ENCODE measurements at places on chromosomes 7 and 10.
A peak's percentile ranks its signal among the peaks of the same experiment; 100 is the strongest.

DNA sequence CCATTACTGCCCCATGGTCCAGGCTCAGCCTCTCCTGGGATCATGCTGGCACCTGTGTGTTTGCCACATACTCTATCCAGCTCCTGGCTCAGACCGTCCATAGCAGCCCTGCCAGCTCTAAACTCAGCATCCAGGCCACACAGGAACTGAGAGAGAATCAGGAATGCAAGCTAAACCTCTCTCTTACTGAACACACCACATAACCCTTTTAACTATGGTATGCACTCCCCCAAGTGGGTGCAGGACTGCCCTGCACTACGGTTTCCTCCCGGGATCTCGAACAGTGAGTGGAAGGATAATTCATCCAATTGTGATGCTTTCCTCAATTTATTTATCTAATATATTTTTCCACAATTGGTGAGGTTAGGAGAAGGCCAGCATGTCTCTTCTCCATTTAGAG, 17.1 kb upstream of the ZNF800 start:
- no peak for DNase-seq

GRCh38 chr7:155373359-155374273, 75.9 kb downstream of the INSIG1 start:
- peak; percentile 58 for DNase-seq

DNA sequence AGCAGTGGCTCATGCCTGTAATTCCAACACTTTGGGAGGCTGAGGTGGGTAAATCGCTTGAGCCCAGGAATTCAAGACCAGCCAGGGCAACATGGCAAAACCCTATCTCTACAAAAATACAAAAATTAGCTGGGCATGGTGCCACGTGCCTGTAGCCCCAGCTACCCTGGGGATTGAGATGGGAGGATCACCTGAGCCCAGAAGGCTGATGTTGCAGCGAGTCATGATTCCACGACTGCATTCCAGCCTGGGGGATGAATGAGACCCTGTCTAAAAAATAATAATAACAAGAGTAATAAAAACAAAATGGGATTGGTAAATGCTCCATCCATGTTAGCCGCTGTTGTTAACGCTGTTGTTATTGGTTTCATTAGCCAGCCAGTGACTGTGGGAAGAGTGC, 1.3 kb upstream of the HKDC1 start:
- no peak for DNase-seq

DNA sequence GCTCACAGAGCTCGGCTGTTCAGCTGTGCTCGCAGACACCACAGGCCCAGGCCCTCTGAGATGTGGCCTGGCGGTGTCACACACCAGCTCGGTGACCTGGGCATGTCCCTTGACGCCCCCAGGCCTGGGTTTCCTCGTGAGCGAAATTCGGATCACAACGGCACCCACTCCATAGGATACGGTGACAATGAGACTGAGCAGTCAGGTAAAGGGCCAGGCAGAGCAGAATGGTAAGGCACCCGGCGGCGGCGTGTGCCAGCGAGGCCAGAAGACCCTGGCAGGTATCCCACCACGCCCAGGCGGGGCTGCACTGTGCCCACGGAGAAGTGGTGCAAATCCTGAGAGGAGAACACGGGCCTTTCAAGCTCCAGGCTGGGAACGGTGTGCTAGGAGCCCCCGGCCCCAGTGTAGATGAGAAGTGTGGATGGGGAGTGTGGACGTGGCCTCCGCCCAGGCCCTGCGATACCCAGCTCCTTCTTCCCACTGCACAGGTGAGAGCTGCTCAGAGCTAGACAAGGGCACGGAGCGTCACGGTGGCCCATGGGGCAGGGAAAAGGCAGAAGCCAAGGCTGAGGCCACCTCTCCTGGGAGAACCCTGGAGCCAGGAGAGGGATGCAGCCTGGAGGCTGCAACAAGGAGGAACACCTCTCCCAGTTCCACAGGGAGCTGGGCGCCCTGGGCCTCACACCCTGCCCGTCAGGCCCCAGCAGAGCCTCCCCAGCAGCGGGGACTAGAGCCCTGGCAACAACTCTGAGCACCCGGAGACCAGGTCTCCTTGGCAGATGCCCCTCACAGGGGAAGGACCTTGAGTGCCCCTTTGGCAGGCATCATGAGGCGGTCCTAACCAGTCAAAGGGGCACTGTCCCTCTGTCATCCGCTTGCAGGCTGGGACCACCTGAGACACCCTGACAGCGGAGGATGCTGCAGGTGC, 219.1 kb downstream of the MAD1L1 start:
- DNase-seq, result no peak

GRCh38 chr7:142957723-142958122, 4.4 kb downstream of the KEL start:
- no peak for DNase-seq

GRCh38 chr7:1665549-1666316, 4.3 kb upstream of the ELFN1 start:
- no peak for DNase-seq

DNA sequence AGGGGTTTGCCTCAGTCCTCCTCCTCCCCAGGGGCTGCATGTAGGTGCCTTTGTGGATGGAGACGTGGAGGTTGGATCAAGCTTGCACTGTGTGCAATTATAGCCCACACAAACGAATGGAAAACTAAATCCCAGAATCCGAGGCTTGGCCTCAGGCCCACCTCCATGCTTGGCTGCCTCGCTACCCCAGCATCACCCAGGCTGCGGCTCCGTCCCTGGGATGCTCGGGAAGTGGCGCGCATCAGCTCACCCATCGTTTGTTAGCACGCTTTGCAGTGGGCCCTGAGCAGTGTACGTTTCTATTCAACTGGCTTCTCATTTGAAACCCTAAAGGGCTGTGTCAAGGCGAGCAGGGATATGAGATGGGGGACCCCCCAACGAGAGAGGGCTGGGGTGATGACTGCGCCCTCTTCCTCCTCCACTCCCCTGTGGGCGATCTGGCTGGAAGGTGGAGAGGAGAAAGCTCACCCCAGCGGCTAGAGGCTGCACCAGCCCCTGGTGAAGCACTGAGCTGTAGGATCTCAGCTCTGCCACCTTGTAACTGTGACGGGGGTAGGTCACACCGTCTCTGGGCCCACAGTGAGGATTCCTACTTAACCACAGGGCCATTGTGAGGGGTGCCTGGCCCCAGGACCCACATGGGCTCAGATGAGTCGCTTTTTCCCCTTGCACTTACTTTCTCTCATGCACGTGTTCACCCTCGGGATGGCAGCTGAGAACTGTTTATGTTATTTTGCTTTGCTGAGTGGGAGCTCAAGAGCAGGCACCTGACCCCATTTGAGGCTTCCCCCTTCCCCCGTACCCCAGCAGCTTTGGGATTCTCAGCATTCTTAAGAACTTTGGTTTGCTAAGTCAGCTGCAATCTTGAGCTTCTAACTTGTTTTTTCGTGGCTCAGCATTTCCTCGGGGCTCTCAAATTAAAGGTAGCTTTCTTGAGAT, 12.7 kb upstream of the BTBD16 start:
- DNase-seq, result peak; percentile 29

- DNase-seq, result no peak
These were observed 130.1 kb upstream of the ZEB1 start for GRCh38 chr10:31188792-31189406.

DNA sequence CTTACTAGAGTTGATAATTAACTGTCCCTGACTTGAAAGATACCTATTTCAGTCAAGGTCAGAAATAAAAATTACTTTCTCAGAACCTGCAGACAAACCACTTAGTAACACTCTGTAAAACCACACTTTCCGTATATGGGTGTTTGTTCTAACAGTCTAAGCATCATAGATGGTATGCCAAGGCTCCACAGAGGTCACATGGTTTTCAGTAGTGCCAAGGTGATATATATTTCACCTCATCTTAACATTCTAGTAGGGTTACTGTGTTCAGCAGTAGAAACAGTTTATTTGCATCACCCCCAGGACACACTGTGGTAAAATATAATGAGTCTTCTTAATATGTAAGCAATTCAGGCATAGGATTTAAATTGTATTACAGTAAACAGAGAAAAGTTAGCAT, 61.5 kb downstream of the KCND2 start:
- DNase-seq, result no peak

- DNase-seq, result no peak
These were observed 67.2 kb downstream of the DLG5 start for GRCh38 chr10:77859200-77859864.

DNA sequence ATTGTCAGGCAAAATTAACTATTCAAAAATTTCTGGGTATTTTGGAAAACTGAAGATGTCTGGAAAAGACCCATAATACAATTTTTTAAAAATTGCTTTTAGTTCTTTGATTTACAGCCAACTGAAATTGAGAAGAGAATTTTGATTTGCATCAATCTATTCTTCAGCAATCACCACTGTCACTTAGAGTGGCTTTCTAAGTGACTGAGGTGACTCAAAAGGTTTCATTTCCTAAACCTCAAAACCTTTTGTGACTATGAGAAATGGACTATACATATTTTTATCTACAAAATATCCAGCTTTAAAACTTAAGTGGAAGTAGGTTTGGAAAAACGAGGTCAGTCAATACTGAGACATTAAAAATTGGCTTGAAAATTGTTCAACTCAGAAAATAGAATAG, 60.0 kb downstream of the ENO4 start:
- DNase-seq, result no peak

GRCh38 chr10:124229201-124229988, 136.0 kb upstream of the CHST15 start:
- DNase-seq, result no peak

DNA sequence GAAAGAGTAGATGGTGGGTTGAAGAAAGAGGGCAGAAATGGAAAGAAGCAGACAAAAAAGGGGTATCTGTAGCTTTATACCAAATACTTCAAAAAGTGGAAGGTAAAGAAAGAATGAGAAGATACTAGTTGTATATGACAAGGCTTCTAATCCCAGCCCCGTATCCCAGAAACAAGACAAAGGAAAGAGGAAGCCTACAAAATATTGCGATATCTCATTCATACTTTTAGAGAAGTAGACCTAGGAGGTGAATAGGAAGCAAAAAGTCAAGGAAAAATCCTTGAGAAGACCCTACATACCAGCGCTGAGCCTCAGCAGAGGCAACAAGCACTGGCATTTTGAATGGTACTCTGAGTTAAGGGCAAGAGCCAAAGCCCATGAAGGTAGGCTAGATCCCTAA, 26.6 kb downstream of the PHTF2 start:
- DNase-seq, result no peak

- DNase-seq, result no peak
These were observed 7.7 kb downstream of the CHAT start for GRCh38 chr10:49621561-49621960.

- DNase-seq, result no peak
These were observed 31.2 kb downstream of the ST7 start for GRCh38 chr7:116984511-116984910.

DNA sequence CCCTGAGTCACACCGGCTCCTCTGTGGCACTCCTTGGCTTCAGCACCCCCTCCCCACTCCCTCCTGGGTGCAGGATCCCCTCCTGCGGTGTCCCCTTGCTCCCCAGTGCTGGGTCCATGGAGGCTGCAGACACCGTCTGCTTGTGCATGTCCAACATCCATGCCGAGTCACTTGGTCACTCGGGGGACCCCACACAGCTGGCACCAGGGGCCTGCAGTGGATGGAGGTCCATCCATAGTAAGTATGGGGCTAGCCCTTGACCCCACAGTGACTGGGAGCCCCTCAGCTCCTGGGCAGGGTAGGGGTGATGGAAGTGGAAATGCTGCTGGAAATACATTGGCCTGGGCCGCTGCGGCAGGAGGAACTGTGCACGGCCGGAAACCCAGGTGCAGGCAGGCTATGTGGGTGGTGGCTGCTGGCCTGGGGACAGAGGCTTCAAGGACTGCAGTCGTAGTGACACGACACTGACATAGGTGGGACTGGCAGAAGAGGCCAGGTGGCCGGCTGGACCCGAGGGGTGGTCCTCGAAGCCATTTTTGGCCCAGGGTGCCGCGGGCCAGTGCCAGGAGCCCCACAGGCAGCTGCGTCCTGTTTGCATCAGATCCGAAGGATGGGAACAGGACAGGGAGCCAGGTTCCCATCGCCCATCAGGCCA, 58.9 kb downstream of the GLRX3 start:
- DNase-seq, result no peak

DNA sequence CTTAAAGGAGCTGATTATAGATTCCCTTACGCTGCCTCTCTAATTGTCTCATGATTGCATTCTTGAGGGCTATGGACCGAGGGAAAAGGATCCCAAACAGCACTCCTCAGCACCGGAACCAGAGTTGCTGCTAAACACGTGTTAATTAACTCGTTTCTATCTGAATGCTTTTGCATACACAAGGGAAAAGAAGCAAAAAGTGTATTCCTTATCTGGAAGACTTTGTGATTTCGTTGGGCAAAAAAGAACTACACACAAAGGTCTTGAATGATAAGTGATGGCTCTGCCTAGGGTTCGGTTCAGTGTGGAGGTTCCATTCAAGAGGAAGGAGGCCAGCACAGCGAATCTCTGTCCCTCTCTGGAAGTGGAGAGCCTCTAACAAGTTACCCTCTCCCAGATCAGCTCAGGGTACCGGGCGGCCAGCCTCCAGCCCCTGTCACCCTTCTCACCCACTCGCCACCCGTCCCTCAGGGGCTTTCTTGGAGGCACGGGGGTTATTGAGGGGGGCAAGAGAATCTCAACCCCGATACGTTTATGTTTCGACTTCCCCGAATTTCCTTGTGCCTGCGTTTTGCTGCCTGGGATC, 515 bp upstream of the SLC4A2 start:
- peak; percentile 78 for DNase-seq

DNA sequence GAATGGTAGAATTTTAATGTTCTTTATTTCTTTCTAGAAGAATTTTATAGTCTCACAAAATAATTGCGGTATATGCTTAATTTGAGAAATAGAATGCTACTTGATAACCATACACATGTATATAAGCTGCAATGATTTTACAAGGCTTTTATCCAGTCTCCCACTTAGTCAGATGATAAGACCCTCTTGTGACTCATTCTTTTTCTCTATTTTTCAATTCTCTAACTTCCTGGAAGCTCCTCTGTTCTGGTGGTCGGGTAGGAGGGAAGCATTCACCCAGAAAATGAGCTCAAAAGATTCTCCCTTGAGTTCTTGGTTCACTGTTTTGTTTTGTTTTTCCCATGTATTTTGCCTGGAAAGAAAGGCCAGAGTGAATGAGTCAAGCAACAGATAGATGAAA, 546.6 kb downstream of the INHBA start:
- no peak for DNase-seq

DNA sequence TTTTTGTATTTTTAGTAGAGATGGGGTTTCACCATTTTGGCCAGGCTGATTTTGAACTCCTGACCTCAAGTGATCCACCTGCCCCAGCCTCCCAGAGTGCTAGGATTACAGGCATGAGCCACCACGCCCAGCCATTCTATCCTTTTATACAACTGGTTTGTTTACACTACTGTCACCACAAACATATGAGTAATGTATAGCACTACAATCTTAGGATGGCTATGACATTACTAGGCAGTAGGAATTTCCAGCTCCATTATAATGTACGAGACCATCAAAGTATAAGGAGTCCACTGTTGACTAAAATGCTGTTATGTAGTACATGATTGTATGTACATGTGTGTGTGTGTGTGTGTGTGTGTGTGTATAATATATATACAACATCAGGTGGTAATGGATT, 1126.1 kb upstream of the LRRN3 start:
- no peak for DNase-seq

GRCh38 chr7:47045207-47046051, 536.5 kb downstream of the TNS3 start:
- DNase-seq, result no peak

GRCh38 chr7:27746486-27746885, 6.5 kb downstream of the TAX1BP1 start:
- no peak for DNase-seq

All from right kidney (tissue), 9 donors.